ENCODE measurements at places on chromosomes 6 and 20.

DNA sequence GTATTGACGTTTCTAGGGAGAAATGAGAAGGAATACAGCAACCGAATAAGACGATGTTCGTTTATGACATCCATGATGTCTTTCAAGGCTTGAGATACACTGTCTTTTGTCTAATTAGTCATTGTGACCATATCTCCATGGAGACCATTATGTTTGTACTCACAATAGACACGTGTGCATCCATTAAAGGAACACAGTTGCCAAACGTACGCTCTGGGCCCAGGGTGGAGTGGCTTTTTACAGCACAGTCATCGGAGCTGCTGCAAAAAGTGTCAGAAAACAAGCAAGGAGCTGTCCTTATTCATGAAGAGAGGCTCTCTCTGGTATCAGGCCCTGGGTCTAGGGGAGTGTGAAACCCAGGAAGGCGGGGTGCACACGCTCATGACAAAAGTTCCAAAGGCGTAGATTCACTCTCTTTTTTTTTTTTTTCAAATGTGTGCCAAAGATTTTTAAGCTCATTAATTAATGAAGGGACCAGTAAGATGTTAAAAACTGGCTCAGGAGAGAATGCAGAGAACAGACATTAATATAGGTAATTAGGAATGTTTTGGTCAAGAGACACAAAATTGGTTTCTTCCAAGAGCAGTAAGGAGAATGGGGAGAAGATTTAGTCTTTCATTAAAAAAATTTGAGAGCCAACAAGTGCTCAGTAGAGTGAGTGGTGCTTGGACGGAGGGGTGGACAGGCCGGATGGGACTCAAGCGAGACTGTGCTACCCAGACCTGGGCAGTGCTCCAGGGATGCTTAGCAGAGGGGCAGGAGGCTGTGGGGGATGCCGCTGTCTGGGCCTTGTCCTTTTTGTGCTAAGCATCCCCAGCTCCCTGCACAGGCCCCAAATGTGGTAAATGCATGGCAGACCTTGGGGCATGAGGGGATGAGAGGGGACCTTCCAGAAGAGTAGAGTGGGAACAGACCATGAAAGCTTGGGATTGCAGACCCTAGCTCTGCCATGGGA lies 34.9 kb upstream of the GTSF1L start:
- no peak for DNase-seq

- no peak for DNase-seq
Observed at GRCh38 chr20:41089555-41089954, 47.8 kb upstream of the PLCG1 start.

GRCh38 chr6:11263291-11263775 lies 30.9 kb upstream of the NEDD9 start:
- peak; percentile 92 for DNase-seq

DNA sequence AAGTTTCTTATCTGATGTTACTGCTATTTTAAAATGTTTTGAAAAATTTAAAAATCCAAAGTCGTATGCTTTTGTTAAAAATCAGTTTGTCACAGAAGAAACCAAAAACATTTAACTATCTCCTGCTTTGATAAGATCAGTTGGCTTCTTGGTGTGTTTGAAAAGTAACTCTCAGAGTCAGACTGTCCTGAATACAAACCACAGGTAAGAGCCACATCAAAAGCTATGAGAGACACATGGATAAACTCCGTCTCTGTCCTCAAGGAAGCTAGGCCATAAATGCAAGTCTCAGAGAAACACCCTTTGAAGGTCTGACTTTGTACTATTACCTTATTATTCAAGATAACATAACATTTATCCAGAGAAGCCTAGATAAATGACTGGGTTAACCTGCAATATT lies 7.7 kb downstream of the HBS1L start:
- DNase-seq, result no peak

DNA sequence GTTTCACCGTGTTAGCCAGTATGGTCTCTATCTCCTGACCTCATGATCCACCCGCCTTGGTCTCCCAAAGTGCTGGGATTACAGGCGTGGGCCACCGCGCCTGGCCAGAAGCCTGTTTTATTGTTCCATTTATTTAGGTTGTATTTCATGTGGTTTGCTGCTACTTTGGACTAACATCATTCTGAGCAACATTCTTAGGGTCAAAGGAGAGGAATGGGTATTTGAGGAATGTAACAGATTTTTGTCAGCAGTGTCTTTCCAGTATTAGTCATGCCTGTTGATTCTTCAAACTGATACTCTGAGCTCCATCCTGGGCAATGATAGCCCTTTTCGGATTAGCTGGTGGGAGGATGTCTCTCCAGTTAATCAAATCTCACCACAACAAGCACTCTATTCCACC lies 213.0 kb upstream of the CITED2 start:
- DNase-seq, result peak; percentile 79

GRCh38 chr20:57638173-57638894 lies 18.1 kb upstream of the ZBP1 start:
- no peak for DNase-seq

GRCh38 chr6:41700463-41701347 lies 34.7 kb downstream of the TFEB start:
- DNase-seq, result no peak

DNA sequence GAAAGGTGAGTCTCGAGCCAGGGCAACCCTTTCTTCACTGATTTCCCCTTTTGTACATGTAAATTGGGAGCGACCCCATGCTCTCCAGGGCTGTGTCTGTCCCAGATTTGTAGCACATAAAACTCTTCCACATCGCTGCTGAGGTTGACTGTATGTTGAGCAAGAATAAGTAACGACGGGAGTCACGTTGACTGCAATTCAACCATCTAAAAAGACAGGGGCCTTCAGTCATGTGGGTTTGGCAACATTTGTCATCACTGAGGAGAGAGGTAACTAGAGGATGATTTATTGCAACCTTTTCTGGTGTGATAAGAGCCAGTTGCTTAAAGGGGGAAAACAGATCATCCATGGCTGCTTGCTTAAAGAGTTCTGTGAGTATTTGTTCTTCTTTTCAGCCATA lies 159.4 kb upstream of the SULF2 start:
- DNase-seq, result no peak

- no peak for DNase-seq
Observed at GRCh38 chr20:24318569-24319352, 150.7 kb upstream of the SYNDIG1 start.

DNA sequence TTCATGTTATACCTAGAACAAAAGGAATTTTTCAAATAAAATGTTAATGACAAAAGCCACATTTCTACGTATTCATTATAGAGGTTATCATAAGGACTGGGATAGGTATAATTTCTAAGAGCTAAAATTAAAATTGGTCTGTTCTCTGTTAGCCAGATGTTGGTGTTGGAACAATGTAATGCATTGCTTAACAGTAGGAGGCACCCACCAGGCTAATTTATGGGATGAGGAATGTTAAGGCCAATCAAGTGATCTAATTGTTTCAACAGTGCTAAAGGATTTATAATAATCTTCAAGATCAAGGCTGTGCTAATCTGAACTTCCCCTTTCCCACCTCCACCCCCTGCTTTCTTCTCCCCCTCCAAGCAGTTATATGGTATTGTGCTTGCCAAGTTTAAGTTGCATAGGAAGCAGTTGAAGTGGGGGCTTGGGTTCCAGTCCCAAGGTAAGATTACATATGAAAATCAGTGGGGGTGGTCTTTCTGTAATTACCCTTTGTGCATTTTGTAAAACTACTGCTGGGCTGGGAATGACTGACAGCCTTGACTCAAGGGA lies 89.2 kb upstream of the BACH2 start:
- peak; percentile 79 for DNase-seq

DNA sequence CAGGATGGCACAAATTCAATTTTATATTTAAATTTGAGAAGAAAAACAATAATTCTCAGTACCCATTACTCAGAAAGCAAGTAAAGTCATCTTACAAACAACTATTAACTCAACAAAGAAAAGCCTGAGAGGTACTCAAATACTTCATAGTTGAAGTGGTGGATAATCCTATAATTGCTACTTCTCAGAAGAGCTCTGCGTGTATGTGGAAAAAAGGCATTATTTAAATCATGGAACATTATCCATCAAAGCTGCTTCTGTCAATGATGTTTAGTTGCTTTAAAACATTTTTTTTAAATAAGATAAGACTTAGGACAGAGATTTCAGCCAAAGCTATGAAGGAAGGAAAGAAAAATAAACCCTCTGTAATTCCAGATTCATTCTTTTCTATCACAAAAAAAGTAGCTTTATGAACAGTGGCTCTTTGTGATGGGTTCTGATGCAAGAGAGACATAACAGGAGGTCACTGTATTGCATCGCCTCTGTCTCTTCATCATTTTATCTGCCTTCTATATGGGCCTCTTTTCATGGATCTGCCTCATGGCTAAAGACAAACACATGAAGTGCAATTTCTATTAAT lies 367.9 kb upstream of the SLC35B3 start:
- DNase-seq, result no peak

DNA sequence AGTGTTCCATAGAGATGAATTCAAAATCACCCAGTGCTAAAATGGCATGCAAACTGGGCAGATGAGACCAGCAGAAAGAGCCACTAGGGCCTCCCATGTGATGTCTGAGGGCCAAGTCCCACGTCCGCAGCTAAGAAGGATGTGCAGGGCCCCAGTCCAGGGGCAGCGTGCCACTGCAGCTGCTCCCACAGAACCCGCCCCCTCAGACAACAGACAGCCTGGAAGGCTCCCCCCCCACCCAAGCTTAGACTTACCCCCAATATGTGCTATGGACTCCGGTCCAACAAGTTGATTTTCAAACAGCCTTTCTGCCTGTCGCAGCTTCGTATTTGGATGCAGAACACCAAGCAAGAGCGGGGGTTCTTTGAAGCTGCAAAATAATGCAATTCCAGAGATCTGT lies 14.0 kb downstream of the APMAP start:
- DNase-seq, result no peak

GRCh38 chr6:152981989-152982903 lies 595 bp downstream of the FBXO5 start:
- DNase-seq, result no peak

GRCh38 chr20:43903953-43904826 lies 10.5 kb upstream of the TOX2 start:
- DNase-seq, result no peak

- DNase-seq, result peak; percentile 91
Observed at GRCh38 chr6:22892452-22892851, 323.1 kb downstream of the HDGFL1 start.

DNA sequence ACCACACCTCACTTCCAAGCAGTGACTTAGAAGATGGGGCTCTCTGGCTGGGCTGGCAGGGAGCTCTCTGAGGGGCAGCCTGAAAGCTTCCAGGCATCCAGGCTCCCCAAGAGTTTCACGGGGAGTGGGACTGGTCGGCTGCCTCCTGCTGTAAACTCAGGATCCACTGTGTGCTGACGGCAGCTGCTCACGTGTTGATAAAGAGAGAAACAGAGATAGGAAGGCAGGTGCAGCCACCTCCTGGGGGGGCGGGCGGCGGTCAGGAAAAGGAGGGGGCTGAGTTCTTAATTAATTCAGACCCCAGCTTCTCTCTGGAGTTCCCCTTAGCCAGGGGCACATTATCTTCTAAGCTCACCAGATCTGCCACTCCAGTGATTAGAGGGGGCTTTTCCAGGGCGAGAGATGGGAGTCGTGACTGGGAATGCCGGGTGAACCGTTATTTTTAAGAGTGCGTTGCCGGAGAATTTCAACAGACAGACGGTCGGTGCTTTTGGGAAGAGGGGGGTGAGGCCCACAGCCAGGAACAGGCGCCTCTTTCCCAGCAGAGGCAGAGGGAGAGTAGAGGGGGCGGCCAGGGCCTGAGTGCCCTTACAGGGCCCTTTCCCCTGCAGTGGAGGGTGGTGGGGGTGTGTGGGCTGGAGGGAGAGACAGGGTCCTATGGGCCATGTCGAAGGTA lies 70.9 kb downstream of the CD40 start:
- DNase-seq, result no peak

DNA sequence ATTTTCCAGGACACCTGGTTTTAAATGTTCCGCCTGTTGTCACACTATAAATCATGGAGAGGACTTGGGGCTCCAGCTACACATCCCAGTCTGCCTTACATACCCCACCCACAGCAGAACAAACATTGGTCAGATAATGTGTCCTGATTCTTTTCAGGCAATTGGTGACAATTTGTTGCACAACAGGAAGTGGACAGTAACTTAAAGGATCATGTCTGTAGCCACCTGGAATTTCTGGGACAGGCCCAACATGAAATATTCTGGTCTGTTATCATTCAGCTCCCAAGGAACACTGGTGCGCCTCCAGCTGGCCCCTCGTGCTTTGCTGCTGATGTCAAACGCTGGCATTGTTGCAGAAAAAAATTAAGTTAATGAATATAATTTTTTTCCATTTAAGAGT lies 117.2 kb downstream of the SOBP start:
- DNase-seq, result no peak

GRCh38 chr6:6026513-6027205 lies 19.9 kb upstream of the NRN1 start:
- DNase-seq, result no peak

GRCh38 chr20:45223136-45223535 lies 2.0 kb downstream of the SEMG2 start:
- DNase-seq, result no peak

DNA sequence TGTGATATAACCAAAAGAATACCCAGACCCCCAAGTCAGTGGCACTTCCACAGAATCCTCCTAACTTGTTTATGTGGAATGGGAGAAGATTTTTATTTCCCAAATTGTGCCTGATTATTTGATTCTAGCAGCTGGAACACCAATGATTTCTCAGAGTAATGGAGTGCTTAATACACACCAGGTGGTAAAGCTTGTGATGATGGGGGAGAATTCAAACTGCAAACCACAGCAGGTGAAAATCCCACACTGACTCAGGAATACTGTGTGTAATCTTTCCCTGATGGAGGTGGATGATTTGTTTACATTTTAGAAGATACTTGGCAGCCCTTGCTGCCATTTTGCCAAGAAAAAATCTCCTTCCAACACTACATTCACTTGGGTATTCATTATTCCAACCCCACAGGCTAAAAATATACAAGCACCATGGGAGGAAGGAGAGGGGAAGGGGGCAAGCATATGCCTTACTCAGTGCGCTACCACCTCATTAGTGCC lies 212.7 kb upstream of the PLN start:
- DNase-seq, result no peak

GRCh38 chr6:54465649-54466300 lies 157.5 kb downstream of the TINAG start:
- DNase-seq, result no peak

DNA sequence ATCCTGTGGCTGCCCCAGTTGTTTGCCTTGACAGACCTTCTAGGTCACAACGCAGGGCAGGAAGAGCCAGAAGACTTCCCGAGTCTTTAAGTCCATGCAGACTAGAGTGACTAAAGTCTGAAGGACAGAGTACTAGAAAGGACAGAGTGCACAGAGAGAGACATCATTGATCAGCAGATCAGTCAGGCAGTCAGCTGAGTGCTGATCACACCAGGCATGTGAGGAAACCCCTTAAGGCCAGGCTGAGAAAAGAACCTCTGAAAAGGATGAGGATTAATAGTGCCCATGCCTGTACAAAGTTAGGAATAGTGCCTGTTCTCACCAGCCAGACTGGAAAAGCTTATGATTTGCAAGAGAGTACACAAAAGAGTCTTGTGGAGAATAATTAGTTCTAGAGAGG lies 91.3 kb downstream of the CFAP61 start:
- DNase-seq, result no peak

GRCh38 chr20:17605131-17605660 lies 35.3 kb downstream of the DSTN start:
- no peak for DNase-seq
